ENCODE measurements at places on chromosomes 13 and 19. TPM values are rescaled to one million over a fixed set of nuclear protein-coding genes. Genes with fewer than 3 reads are reported as not detected.

- DNase-seq = no peak
Measured at GRCh38 chr13:97460004-97460775, 26.2 kb downstream of the RAP2A start.

DNA sequence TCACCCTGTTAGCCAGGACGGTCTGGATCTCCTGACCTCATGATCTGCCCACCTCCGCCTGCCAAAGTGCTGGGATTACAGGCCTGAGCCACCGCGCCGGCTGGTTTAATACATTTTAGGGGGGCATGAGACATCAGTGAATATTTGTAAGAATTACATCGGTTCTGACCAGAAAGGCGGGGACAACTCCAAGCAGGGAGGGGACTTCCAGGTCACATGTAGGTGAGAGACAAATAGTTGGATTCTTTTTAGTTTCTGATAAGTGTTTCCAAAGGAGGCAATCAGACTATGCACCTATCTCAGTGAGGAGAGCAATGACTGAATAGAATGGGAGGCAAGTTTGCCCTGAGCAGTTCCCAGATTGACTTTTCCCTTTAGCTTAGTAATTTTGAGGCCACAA is 3.7 kb upstream of the ZNF552 start:
- DNase-seq = no peak

DNA sequence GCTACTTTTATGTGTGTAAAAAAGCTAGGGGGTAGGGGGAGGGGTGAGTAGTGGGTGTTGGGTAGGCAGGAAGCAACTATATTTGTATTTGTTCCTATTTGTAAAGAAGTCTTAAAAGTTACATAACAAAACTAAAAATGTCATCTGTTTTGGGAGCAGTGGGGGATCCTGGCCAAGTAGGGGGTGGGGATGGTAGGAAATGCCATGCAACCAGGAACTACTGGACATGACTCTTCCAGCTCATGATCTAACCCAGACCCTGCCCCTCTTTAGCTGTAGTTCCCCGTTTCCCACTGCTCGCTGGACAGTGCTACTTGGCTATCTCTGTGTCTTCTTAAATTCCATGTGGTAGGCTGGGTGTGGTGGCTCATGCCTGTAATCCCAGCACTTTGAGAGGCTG is 3.2 kb downstream of the GTF3A start:
- no peak for DNase-seq

DNA sequence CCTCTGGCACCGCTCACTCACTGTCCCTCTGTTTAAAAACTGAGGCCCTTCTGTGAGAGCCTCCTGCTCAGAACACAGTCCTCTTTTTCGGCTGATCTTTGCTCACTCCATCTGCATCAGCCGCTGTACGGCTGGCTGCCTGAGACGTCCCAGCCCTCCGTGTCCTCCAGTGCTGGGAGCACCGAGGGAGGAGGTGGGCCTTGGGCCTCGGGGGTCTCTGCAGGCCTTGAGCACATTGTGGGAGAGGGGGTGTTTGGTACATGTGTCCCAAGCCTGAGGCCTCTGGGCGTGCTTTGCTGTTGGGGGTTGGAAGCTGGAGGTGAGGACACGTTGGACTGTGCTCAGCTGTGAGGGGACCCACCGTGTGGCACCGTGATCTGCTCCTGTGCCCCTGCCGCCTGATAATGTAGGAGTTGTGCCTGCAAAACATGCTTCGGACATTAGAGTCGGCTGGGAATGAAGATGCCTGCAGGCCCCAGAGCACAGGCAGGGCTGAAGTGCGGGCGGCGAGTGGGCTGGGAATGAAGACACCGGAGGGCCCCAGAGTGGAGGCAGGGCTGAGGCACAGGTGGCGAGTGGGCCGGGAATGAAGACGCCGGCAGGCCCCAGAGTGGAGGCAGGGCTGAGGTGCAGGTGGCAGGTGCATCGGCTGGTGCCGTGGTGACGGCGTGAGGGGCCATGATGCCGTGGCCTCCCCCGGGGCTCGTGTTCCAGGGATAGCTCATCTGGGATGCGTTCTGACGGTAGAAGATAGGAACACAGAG is 30.6 kb downstream of the MCF2L start:
- DNase-seq = no peak

DNA sequence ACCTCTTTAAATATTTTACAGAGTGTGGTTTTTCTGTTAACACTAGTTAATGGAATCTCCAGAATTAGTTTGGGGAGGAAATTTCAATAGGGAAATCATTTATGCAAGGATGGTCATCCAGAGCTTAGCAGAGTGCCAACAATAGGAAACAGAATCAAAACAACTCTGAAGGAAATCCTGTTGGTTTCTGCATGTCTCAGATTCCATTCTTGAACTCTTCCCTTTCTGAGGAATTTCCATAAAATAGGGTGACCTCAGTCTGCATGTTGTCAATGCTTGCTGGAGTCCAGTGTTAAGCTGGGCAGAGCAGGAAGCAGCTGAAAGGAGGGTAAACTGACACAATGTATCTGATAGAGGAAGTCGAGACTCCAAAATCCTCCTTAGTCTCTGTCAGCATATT is 16.9 kb downstream of the CBY2 start:
- no peak for DNase-seq

ANGPTL8 gene
- not detected for total RNA-seq

ZNF844 gene
- total RNA-seq = 4.2 TPM
